Fibroblast of skin of right biceps (primary cell): ENCODE measurements at places on chromosomes 13 and 19.

GRCh38 chr13:80840316-80840976 lies 499.5 kb upstream of the SPRY2 start:
- peak; percentile 74 for DNase-seq

DNA sequence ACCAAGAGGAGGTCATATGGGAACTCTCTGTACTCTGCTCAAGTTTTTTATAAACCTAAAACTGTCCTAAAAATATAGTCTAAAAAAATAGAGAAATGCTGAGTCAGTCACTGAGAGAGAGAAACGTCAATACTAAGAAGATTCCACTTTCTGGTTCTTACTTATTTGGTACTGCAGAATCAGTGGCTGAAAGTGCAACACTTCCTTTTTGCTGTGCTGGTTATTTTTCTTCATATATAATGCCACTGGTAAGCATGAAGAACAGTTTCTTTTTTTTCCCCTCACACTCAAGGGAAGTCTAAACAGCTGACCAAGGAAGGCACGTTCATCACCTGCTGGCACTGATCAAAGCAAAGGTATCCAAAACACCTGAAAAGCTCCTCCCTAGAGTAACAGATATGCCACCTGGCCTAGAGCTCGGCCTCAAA lies 44.3 kb upstream of the N4BP2L1 start:
- no peak for DNase-seq

DNA sequence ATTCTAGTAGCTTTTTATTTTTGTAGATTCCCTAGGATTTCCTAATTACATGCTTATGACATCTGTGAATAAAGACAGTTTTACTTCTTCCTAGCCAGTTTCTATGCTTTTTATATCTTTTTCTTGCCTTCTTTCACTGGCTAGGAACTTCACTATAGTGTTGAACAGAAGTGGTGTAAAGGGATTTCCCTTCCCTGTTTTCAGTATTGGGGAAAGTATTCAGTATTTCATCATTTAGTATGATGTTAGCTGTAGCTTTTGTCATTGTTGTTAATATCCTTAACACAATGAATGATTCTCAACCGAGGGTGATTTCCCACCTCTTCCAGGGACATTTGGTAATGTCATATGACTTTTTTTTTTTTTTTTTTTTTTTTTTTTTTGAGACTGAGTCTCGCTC lies 77.3 kb downstream of the SLC6A16 start:
- DNase-seq = no peak

GRCh38 chr19:2561895-2562294 lies 86.0 kb downstream of the GADD45B start:
- no peak for DNase-seq

DNA sequence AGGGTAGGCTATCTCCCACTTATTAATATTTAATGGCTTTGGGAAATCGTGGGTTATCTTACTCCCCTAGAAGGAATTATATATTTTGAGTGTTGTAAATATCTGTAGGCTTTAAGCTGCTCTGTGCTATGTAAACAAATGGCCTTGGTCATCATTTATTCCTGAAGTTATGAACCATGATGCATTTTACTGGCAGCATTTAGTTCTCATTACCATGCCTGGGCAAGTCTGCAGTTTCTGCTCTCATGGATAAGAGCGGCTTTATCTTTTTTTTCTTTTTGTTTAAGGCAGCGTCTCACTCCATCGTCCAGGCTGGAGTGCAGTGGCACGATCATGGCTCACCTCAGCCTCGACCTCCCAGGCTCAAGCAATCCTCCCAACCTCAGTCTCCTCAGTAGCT lies 156.1 kb downstream of the IRS2 start:
- no peak for DNase-seq

DNA sequence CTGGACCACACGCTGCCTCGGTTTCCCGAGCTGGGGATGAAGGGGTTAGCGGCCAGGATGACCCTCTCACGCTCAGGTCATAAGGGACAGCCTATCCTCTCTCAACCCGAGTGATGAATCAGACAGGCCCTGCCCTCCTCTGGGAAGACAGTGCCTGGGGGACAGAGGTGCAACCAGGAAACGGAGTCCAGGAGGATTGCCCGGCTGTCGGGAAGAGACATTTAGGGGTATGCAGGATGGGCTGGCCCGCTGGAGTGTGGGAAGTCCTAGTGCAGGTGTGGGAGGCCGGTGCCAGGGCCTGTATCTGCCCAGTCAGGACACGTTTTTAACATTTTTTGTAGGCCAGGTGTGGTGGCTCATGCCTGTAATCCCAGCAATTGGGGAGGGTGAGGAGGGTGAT lies 8.3 kb downstream of the LSM7 start:
- no peak for DNase-seq

DNA sequence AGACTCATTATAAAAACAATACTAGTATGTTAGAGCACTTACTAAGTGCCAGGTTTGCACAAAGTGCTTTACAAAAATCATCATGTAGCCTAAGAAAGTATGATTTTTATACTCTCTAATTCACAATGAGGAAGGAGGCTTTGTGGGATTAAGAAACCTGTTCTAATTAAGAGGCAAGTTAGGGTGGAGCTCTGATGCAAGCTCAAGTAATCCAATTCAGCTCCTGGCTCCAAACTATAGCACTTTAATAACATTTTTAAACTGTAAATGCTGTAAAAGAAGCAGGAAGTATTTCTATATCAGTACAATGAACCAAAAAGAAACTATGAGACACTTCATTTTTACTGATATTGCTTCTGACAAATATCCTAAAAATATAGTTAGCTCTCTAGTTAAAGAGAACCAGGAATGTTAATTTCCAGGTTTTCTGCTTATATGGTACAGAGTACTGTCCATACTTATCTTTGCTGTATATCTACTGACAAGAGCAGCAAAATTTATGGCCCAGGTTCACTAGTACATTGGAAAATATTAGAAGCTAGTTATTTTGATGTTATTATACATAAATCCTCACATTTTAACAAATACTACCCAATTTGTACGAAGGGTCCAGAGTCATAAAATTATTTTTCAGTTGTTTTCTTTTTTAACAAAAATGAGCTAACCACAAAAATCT lies 482.0 kb downstream of the DIAPH3 start:
- no peak for DNase-seq

- DNase-seq = peak; percentile 85
These were observed 310.9 kb downstream of the ZNF536 start for GRCh38 chr19:30682999-30683536.

DNA sequence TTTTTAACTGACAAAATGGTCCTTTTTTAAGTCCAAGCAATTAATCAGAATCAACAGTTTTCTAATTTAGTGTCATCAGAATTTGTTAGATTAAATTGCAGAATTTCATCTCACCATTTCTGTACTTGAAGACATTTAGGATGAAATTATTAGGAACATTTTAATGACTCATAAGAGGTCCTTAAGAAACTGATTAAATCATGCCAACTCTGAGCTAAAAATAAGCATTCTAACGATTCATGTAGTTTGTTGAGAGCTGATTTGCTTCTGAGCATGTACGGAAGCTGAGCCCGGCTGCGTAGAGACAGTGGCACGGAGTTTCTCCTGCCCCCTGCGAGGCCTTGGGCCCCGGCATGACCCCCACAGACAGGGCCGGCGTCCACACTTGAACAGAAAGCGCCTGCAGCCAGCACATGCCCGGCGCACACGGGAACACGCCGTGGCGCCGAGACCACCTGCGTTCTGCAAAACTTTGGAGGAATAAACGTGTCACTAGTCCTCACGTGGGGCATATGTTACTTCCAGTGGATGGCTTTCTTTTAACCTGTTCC lies 89.7 kb upstream of the MCF2L start:
- peak; percentile 7 for DNase-seq

DNA sequence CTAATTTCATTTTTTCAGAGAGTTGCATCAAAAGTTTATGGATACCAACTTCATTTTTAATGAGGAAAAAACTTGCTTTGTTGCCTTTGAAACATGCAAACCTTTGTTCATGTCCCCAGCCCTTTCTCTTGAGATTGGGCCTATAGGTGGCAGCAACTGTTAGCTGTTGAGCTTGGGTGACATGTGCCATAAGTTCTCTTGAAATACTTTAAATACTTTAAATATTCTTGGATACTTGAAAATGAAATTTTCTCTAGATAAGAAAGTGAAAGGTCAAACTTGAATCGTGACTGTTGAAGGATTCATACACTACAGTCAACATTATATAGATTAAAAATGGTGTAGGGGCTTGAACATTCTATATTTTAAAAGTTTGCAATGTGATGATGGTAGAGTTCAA lies 294.9 kb downstream of the NDFIP2 start:
- DNase-seq = peak; percentile 82

GRCh38 chr19:47790398-47790814 lies 11.9 kb downstream of the SELENOW start:
- DNase-seq = peak; percentile 62

DNA sequence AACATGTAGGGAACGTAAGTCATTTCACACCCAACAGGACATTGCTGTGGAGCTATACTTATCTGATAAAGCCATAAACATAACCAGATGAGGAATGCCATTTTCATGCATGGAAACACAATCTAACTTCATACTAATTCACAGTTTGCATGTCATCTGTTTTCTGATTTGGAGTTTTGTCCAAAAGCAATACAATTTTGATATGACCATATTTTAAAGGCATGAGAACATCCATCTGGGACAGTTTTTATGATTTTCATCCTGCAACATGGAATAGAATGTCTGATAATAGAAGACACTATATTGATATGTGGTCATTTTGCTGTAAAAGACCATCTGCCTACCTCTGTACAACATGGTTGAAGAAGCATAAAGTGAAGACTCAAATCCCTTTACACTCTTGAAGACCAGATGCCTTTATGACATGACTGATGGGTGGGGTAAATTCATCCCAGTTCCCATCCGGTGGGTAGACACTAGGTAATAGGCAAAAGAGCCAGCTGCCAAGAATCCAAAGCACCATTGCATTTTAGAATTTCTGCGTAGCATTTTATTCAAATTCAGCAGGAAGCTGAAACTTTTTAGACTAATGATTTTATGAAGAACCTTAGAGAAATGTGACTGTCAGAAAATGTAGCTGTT lies 309.8 kb downstream of the LMO7 start:
- no peak for DNase-seq

- DNase-seq = no peak
These were observed 1396.4 kb downstream of the EFNB2 start for GRCh38 chr13:105139048-105139379.

- no peak for DNase-seq
These were observed 27.7 kb upstream of the ASF1B start for GRCh38 chr19:14164082-14164481.

DNA sequence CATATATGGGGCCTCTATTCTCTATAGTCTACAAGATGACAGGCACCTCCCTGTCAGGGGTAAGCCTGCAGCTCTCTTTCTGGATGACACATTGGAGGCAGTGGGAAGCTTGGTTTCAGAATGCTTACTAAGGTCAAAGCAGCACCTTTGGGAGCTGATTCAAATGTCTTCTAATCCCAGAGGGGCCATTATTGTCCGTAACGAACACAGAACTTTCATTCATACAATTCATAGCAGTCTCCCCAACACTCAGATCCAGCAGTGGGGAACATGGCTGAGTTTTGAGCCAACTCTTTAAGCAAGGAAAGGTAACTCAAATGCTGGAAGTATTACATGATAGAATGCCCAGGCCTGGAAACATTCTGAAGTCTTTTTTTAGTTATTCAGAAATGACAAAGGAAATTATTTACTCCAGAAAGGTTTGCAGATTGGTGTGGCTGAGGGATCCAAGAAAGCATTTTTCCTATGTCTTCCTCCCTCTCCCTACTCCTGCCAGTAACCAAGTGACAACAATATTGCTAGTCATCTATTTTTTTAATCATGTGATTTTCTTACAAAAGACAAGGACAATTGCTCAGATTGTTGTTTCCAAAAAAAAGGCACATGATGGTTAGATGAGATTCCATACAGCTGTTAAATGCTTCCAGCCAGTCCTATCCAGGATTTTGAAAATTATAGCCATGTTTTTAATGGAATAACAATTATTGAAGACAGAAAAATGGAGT lies 118.7 kb downstream of the FOXO1 start:
- DNase-seq = no peak

DNA sequence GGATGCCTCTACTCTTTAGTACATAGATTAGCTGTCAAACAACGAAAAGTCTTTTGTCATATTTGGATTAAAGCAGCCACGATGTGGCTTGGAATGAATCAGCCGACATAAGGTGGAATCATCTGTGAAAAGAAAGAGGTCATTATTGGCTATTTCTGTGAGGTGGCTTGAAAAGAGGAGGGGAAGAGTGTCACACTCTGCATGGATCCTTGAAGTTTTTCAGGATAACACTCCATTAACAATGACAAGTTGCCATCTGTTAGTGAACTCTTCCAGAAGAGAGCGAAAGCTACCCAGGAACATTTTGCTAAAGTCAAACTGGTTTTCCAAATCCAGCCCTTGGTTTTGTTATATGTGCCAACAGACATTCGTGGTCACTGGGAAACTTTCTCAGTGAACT lies 1604.8 kb downstream of the OLFM4 start:
- DNase-seq = no peak

DNA sequence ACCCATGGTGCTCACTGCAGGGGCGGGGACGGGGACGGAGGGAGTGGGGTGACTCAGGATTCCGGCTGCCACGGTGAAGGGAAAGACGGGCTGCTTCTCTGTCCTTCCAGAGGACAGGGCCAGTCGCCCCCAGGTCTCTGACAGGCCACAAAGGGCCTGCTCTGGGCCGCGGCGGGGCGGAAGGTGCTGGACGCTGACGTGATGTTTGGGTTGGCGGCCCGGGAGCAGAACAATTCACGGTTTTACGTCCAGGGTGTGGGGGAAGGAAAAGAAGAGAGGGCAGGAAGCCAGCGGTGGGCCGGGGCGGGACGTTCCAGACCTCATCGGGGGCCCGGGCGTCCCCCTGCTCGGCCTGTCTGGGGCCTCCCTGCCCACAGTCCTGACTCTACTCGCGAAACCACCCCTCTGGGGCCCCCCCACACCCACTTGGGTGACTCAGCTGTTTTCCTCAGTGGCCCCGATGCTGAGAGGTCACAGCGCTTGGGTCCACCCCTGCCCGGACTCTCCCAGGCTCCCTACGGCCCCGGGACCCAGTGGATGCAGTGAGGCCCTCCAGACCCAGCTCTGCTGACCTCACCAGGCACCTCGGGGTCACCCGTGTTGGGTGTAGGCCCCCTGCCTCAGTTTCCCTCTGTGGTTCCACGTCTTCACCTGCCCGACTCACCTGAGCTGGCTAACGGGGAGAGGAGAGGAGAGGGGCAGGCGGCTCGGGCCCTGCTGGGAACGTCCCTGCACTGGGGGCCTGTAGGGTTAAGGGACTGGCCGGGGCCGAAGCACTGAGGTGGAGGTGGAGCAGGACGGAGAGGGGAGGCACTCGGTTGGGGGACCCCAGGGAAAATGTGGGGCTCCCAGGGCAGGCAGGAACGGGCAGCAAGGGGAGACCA lies 29.2 kb downstream of the PIP5K1C start:
- DNase-seq = peak; percentile 60

- DNase-seq = no peak
These were observed 53.0 kb downstream of the ARHGEF7 start for GRCh38 chr13:111168107-111168506.
